T-helper 2 cell (primary cell): ENCODE measurements at places on chromosomes 5 and 9.

GRCh38 chr5:132471944-132472343 is 18.6 kb downstream of the IRF1 start:
- no peak for DNase-seq

GRCh38 chr9:76557674-76558225 is 98.8 kb downstream of the GCNT1 start:
- DNase-seq, result no peak

DNA sequence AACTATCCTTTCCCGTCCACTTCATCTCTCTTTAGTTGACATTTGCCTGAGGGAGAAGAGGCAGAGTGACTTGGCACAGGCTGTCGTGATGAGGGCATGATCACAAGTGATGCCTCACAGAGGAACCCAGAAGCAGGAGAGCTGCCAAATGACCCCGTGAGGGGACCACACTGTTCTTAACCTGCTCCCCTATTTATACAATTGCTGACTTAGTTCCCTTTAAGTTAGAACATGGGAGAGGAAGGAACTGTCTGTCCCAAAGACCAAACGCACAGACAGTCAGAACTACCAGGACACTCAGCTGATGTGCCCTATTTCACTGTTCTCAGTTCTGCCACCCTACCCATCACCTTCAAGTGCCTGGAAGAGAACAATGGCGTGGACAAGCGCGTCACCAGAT is 73.7 kb downstream of the SLC1A3 start:
- no peak for DNase-seq

DNA sequence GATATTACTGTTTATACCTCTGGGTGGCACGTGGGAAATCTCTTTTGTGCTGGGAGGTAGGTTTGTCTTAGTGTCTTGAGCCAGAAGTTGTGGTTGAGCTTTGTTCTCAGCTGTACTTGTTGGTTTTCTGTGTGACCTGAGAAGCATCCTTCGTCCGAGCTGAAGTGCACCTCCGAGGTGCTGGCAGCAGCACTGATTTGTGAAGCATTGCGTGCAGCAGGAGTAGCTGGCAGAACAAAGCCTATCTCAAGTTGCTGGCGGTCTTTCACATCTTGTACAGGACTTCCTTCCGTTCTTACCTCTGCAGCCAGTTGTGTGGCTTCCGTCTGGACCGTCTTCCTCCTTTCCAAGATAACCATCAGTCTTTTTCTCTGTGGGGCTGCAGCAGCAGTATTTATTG is 4.3 kb downstream of the PRRC2B start:
- DNase-seq, result peak; percentile 99

GRCh38 chr5:76709762-76710161 is 6.2 kb upstream of the F2R start:
- no peak for DNase-seq

GRCh38 chr5:135930949-135931295 is 23.9 kb downstream of the LECT2 start:
- no peak for DNase-seq

DNA sequence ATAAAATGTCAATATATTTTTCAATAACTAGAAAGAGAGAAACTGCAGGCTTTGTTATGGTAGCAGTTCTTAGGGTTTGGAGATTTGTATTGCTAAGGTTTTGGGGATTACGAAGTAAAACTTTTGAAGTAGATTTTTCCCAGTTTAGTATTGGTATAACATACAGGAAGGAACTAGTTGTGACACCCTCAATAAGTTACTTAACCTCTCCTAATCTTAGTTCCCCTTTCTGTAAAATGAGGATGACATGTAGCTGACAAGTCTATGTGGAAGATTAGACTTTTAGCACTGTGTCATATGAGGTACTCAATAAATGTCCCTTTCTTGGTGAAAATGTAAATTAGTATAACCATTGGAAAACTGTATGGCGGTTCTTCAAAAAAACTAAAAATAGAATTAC is 73.4 kb upstream of the ATG10 start:
- no peak for DNase-seq

GRCh38 chr9:128344931-128345605 is 4.7 kb downstream of the SLC27A4 start:
- DNase-seq, result no peak

GRCh38 chr5:149125386-149125891 is 15.9 kb upstream of the ABLIM3 start:
- no peak for DNase-seq

GRCh38 chr9:71308454-71308853 is 187.0 kb upstream of the TRPM3 start:
- DNase-seq, result no peak

GRCh38 chr9:21974343-21974721 is 19.9 kb downstream of the CDKN2A start:
- no peak for DNase-seq

DNA sequence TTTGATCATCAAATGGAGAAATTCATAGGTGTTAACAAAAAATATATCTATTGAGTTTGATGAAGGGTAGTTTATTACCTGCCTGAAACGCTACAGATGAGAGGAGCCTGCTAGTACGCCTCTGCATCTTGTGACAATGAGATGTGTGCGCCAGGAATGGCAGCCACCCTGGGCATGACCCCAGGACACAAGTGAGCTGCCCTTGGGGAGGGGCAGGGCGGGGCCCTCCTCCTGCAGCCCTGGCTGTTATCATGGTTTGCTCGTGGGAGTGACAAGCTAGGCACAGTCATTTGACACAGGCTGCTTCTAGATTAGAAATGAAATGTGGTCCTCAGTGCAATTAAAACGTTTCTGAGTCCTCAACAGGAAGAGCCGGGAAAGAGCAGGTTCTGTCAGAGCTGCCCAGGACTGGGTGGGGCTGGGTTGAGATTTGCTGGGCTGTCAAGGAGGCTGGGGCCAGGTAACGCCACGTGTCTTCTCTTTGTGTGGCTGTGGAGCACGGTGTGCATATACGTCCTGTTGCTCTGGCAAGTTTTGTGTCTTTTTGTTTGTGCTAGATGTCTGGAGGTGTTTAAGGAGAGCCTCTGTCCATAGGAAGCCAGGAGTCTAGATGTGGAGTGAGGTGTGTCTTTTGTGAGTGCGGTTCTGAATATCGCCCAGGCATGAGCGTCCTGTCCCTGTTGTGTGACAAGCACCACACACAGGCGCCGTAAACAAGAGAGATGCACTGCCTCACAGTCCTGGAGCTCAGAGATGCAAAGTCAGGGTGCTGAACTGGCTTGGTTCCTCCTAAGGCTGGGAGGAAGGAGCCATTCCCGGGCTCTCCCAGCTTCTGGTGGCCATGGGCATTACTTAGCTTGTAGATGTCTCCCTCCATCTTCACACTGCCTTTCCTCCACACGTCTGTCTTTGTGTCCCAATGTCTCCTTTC is 129.0 kb upstream of the IRX4 start:
- no peak for DNase-seq
